ENCODE measurements at places on chromosomes 11 and 22. TPM values are rescaled to one million over a fixed set of nuclear protein-coding genes. Genes with fewer than 3 reads are reported as not detected.

- no peak overlapping the region for H3K4me3 ChIP-seq
- no peak for DNase-seq
- H3K27ac ChIP-seq: no peak overlapping the region
- no peaks in the 10 kb centered on the region for H3K27me3 ChIP-seq
Observed at GRCh38 chr11:112745973-112746372, 215.2 kb upstream of the NCAM1 start.

- no peak overlapping the region for H3K27ac ChIP-seq
- no peak overlapping the region for H3K4me3 ChIP-seq
- DNase-seq: peak; percentile 78
- no peaks in the 10 kb centered on the region for H3K36me3 ChIP-seq
Observed at GRCh38 chr11:14386895-14387480, 28.0 kb upstream of the RRAS2 start.

DNA sequence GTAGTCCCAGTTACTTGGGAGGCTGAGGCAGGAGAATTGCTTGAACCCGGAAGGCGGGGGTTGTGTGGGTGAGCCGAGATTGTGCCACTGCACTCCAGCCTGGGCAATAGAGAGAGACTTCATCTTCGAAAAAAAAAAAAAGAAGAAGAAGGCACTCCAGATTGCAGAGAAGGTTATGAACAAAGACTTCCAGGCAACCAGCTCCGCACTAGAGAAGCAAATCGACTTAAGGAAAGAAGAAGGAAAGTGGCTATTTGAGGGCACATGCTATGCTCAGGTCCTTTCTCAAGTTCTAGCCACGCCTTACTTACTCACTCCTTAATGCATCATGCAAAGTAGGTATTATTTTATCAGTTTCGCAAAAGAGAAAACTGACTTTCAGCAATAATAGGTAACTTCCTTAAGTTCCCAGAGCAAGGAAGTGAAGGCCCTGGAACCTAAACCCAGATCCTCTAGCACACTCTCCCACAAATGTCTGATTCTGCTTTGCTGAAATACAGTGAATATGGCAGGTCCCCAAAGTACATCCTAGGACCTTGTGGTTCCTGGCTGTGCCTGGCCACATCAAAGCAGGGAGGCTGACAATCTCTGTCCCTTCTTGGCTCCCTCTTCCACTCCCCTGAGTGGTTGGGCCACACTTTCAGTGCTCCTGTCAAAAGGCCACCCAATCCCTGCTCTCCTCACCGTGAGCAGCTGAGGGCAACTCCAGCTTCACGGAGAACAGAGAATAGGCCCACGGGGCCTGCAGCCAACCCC lies 14.2 kb downstream of the CD3E start:
- no peaks in the 10 kb centered on the region for H3K27me3 ChIP-seq
- peaks cover 7% of the 10 kb centered on the region for H3K4me1 ChIP-seq
- H3K27ac ChIP-seq: no peak overlapping the region
- H3K4me3 ChIP-seq: no peak overlapping the region

DNA sequence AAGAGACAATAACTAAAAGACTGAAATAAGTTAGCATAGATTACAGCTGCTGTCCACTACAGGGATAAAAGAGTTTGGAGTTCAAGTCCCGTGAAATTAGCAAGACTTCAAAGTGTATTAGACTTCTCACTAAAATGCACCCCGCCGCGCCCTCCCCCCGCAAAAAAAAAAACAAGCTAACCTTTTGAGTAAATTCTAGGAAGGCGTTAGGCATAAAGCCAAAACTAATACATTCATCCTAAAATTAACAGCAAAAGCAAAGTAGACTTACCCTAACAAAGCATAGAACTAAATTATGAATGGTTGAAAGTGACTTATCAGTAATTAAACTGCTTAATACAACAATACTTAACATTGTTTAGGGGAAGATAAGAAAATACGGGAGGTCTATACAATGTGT lies 581.0 kb upstream of the CHORDC1 start:
- H3K4me3 ChIP-seq: no peak overlapping the region
- H3K27me3 ChIP-seq: no peaks in the 10 kb centered on the region
- no peaks in the 10 kb centered on the region for H3K4me1 ChIP-seq
- DNase-seq: no peak
- no peaks in the 10 kb centered on the region for H3K36me3 ChIP-seq

GRCh38 chr11:7569044-7569443 lies 55.2 kb downstream of the PPFIBP2 start:
- no peak for DNase-seq
- H3K4me3 ChIP-seq: no peak overlapping the region
- peaks cover 14% of the 10 kb centered on the region for H3K36me3 ChIP-seq
- no peak overlapping the region for H3K27ac ChIP-seq

DNA sequence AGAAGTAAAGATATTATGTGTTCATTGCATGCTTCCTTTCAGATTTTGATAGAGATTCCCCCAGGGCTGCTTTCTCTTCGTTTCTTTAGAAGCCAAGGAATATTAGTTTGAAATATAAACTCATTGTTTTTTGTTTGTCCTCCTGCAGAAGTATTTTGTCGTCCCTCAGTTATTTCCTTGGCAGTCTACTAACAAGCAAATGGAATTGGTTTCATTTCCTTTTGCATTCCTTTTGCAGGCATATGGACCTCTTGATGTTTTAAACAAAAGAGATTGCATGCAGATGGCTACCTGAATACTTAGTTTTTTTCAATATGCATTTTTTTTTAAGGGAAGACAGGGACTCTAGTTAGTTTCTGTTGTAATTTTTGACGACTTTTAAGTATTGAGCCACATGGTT lies 62.2 kb downstream of the BCL2L13 start:
- H3K4me3 ChIP-seq: no peak overlapping the region
- peaks cover 17% of the 10 kb centered on the region for H3K36me3 ChIP-seq
- peaks cover 5% of the 10 kb centered on the region for H3K4me1 ChIP-seq
- H3K27me3 ChIP-seq: no peaks in the 10 kb centered on the region
- no peak for DNase-seq

Gene GAL3ST3
- 19.8 TPM for total RNA-seq

DNA sequence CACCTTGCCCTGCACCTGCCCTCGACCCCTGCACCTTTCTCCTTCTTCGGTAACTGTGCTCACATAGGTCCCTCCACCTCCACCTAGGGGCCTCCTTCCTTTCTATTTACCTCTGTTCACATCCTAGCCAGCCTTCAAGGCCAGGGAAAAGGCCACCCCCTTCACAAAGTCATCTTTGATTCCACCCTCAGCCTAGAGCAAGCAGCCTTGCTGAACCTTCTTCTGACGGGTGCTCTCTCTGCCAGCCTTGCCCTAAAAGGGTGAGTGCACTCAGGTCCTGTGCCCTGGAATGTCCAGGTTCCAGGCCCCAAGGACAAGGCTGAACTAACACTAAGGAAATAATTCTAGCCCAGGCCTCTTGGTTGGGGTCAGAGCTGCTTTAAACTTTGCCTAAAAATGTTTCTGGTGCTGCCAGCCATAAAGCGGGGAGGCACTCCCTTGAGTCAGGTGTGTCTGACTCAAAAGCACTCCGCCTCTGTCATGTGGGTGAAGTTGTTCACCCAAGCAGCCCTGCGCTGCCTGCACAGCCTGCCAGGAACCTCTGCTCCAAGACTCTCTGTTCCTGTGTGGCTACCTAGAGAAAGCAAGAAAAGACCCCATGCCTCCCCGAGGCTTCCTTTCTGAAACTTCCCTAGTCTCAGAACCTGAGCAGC lies 9.2 kb upstream of the FAM83F start:
- no peaks in the 10 kb centered on the region for H3K4me1 ChIP-seq
- H3K27ac ChIP-seq: no peak overlapping the region
- H3K36me3 ChIP-seq: no peaks in the 10 kb centered on the region
- H3K27me3 ChIP-seq: no peaks in the 10 kb centered on the region
- no peak overlapping the region for H3K4me3 ChIP-seq

Gene PATE2
- total RNA-seq: 0.44 TPM

- H3K27ac ChIP-seq: peak within 1 kb of the TSS; percentile 93
- H3K36me3 ChIP-seq: no peaks in the 10 kb centered on the region
- no peaks in the 10 kb centered on the region for H3K4me1 ChIP-seq
- peak; percentile 84 for DNase-seq
Observed at GRCh38 chr11:112073941-112074811, at the start of the genes NKAPD1 and PIH1D2. TSS of gene NKAPD1 (plus strand) at chr11:112074299. CDS start at chr11:112075575, 1,276 bp downstream. TSS of gene PIH1D2 (minus strand) at chr11:112074017. CDS start at chr11:112073174, 843 bp downstream.

- H3K36me3 ChIP-seq: no peaks in the 10 kb centered on the region
- DNase-seq: no peak
- no peak overlapping the region for H3K4me3 ChIP-seq
- peaks cover 3% of the 10 kb centered on the region for H3K4me1 ChIP-seq
Observed at GRCh38 chr11:84905411-84905810, 721.7 kb downstream of the DLG2 start.

DNA sequence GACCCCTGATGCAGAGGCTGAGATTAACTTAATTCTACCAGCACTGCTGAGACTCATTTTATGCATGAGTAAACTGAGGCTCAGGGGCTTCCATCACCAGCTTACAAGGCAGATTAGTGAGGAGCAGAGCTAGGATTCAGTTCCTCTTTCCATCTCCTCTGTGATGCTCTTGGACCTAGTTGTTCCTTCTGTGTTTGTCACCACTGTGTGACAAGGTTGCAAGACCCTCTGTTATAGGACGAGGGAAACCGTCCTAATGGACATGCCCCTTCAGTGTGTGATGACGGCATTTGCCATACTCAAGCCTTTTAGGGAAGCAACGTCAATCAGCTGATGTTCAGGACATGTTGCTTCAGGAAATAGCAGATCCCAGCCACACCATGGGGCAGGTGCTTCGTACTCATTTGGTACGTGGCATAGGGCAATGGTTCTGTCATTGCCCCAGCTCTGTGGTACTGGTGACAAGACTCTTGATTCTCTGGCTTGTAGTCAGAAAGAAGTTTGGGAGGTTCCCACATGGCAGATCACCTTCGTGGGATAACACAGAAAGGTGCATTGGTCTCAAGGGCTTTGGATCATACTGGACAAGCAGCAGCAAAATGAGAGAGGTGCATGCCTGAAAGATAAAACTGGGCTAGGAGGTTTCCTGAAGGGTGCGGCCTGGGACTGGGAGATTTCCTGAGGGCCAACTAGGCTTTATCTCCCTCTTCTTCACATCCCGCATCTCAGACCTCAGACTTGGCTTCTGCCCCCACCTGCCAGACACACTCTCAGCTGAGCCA lies 23.9 kb upstream of the CD44 start:
- H3K36me3 ChIP-seq: no peaks in the 10 kb centered on the region
- no peak overlapping the region for H3K4me3 ChIP-seq
- no peak for DNase-seq
- H3K27me3 ChIP-seq: no peaks in the 10 kb centered on the region
- H3K4me1 ChIP-seq: no peaks in the 10 kb centered on the region

DNA sequence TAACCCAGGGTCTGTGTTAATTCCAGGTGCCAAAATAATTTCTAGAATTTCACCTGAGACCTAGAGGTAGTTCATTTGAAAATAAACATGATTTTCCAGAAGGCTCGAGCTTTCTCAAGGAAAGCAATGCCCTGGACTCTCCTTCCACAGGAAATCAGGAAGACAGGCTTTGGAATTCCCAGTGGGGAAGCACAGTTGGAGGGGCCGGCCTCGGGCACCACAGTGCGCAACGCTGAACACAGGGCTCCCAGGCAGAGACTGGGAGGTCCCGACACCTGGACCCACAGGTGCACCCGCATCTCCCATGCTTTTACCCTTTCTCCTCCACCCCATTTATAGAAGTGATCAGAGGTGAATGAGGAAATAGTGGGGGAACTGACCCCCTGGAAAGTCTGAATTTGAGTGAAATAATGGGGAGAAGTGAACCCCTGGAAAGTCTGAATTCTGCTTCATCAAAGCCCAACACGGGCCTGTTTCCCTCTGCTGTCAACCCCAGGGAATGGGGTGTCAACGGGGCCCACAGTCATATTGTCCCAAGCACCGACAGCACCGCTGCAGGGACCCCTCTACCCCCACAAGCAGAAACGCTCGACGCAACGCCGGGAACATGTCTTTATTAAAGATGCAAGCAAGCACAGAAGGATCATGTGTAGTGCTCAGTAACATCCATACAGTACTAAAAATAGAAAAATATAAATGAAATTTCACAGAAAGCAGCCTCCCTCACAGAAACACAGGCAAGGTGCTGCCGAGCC lies 12.0 kb upstream of the EFCAB6 start:
- peaks cover 35% of the 10 kb centered on the region for H3K36me3 ChIP-seq
- no peaks in the 10 kb centered on the region for H3K27me3 ChIP-seq
- H3K27ac ChIP-seq: no peak overlapping the region
- peaks cover 5% of the 10 kb centered on the region for H3K4me1 ChIP-seq
- DNase-seq: peak; percentile 21

Gene YWHAH
- total RNA-seq: 250 TPM

DNA sequence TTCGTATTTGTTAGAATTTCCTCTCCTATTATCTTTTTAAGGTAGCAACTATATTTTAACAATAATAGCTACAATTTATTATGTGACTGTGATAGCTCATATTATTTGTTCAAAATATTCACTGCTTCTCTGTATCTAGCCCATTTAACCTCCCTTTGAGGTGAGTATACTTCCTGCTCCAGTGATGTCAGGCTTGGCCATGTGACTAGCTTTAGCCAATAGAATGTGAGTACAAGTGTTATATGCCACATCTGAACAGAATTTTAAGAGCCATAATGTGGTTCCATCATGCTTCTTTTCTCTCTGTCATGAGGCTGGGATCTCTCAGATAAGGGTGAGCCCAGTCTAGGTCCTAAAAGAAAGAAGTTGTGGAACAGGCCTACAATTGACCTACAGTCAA lies 217.6 kb downstream of the TTC28 start:
- H3K4me3 ChIP-seq: no peak overlapping the region
- H3K27me3 ChIP-seq: no peaks in the 10 kb centered on the region
- no peaks in the 10 kb centered on the region for H3K36me3 ChIP-seq

GRCh38 chr22:26479792-26480610 lies 3.6 kb downstream of the HPS4 start:
- H3K36me3 ChIP-seq: peaks cover 10% of the 10 kb centered on the region
- no peaks in the 10 kb centered on the region for H3K4me1 ChIP-seq
- DNase-seq: no peak
- no peaks in the 10 kb centered on the region for H3K27me3 ChIP-seq
- peak overlapping the region; percentile 54 for H3K4me3 ChIP-seq

Gene ACAD8
- total RNA-seq: 43.3 TPM

DNA sequence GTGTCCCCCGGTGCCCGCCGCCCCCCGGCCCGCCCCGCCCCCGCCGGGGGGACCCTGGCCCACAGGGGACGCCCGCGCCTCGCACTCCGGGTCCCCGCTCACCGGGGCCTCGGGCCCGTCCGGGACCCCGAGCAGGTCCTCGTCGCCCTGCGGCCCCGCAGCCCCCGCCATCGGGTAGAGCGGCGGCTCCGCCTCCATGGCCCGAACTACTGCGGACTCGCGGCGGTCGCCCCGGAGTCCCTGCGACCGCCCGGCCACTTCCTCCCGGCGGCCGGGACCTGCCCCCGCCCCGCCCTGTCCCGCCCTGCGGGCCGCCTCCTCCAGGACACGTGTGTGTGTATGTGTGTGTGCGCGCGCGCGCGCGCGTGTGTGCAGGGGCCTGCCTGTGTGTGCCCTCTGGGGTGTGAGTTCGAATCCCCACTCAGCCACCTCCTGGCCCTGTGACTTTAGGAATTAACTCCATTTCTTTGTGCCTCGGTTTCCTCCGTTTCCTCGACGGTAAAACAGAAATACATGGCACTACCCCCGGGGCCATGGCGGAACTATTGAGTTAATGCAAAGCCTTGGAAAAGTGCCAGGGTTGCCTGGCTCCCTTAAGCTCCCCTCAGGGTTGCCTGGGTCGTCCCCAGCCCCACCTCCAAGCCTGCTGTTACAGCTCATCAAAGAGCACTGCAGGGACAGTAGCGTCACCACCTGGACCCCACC lies at the start of gene UNC93B1:
UNC93B1 (minus strand) TSS at position 252 of the 705 bp plus-strand sequence; CDS start at position 198, 54 bp downstream.
- no peaks in the 10 kb centered on the region for H3K36me3 ChIP-seq
- H3K4me3 ChIP-seq: peak within 1 kb of the TSS; percentile 86
- H3K27ac ChIP-seq: no peak within 1 kb of the TSS
- no peaks in the 10 kb centered on the region for H3K4me1 ChIP-seq

GRCh38 chr11:113937918-113938317 lies 33.3 kb downstream of the HTR3B start:
- H3K27ac ChIP-seq: no peak overlapping the region
- H3K4me3 ChIP-seq: no peak overlapping the region
- no peak for DNase-seq
- H3K27me3 ChIP-seq: no peaks in the 10 kb centered on the region
- H3K4me1 ChIP-seq: peaks cover 3% of the 10 kb centered on the region
- no peaks in the 10 kb centered on the region for H3K36me3 ChIP-seq

All from H9 (cell line).